ENCODE measurements at places on chromosomes 3 and 15. TPM values are rescaled to one million over a fixed set of nuclear protein-coding genes. Genes with fewer than 3 reads are reported as not detected.

Gene ZBTB20
- total RNA-seq = 22.9 TPM

Gene POTEB
- total RNA-seq = not detected

DNA sequence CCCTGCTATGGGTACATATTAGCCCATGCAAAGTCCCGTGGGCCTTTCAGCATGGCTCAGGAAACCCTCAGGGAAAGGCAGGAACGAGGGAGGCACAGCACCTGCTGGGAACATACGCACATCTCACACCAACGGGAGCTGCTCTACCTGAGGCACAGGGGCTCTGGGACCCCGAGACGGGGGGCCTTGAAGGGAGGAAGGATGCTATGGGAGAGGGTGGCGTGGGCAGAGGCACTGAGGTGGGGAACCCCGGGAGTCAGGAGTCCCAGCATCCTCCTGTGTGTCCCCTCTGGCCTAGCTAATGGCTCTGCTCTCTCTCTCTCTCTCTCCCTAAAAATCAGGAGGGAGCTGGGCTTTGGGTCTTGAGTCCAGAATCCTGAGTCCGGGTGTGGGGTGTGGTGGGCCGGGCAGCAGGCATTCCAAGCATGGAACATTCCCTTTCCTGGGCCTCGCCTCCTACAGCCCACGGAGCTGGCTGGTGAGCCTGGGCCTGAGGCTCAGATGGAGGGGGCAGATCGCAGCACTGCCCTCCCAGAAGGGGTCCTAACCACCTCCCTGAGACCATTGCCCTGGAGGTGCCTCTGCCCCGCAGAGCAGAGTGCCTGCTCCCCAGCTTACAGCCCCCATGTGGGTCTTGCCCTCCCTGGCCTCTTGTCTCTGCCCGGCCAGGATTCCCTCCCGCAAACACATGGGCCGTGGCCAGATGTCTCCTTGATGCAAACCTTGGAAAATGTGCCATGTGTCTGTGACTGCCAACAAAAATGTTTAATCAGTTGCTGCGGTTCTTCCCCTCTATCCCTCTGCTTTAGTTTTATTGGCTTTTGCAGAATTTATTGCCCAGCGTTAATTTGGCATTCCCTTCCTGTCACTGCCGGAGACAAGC, 101.6 kb downstream of the TMEM266 start:
- peak; percentile 68 for DNase-seq

GRCh38 chr3:14311729-14312128, 90.7 kb upstream of the SLC6A6 start:
- DNase-seq = no peak

DNA sequence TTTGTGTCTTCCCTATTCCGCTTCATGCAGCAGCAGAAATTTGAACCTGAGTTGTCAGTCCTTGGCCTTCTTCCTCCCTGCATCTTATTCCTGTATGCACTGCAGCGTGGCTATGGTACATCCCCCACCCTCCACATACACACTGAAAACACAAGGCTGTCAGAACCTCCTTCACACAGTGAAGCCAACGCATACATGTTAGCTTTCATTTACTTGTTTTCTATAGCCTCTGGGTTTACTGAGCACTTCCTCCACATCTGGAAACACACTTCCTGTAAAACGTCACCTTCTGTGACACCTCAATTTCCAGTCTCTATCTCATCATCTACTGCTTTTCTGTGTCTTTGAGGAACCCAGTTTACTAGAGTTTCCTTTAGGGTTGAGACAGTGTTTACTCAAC, 47.0 kb downstream of the SUSD5 start:
- no peak for DNase-seq

All from fibroblast of villous mesenchyme (primary cell).